ENCODE measurements at places on chromosomes 1 and 21.

DNA sequence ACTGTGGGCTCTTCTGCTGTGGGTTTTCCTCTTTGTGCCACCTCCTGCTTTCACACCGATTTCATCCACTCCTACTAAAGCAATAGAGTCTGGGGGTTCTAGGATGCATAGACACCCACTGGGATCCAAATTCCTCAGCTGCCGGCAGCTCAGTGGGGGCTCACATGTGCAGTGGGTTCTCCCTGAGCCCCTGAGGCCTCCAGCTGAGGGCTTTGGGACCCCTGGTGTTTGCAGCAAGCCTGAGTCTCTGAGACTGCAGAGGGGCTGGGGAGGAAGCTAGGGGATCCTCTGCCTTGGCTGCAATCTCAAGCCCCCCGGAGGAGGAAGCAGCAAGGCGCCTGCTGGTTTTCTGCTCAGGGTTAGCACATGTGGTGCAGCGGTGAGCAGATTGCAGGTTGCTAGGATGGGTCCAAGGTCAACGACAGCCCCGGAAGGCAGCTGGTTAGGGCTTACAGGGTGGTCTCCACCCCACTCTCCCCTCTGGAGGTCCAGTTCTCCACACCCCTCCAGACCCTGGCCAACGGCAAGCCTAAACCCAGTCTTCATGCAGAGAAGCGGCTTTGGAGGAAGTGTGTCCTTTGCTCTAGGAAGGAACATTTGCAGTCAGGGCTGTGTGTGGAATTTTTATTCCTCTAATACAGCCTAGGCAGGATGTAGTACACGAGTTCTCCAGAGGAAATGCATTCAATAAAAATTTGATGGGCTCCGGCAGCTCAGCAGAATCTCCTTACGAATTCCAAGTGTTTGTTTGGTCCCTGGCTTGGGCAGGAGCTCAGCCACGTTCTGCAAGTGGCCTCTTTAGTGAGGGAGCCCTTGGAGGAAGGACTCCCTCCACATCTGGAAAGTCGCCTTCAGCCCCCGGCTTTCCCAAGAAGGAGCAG, 269.1 kb upstream of the VAMP3 start:
- DNase-seq, result no peak

- no peak for DNase-seq
These were observed 104.9 kb upstream of the TNR start for GRCh38 chr1:175848329-175848728.

DNA sequence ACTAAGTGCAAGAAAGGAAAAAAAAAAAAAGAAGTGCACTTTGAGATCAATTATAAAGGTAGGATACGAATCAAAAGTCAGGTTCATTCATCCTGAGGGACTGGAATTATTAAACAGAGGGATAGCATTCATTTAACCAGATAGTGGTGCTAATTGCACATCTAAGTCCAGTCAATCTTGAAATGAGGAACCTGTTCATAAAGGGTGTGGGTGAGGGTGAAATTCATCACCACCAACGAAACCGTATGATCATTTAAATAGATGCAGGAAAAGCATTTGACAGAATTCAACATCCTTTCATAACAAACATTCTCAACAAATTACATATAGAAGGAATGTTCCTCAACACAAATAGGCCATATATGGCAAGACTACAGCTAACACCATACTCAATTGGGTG, 5.6 kb downstream of the CTSS start:
- DNase-seq, result no peak

GRCh38 chr1:156438278-156438987, 62.1 kb downstream of the MEF2D start:
- no peak for DNase-seq

- peak; percentile 6 for DNase-seq
These were observed 70.1 kb upstream of the CASZ1 start for GRCh38 chr1:10866321-10867093.

DNA sequence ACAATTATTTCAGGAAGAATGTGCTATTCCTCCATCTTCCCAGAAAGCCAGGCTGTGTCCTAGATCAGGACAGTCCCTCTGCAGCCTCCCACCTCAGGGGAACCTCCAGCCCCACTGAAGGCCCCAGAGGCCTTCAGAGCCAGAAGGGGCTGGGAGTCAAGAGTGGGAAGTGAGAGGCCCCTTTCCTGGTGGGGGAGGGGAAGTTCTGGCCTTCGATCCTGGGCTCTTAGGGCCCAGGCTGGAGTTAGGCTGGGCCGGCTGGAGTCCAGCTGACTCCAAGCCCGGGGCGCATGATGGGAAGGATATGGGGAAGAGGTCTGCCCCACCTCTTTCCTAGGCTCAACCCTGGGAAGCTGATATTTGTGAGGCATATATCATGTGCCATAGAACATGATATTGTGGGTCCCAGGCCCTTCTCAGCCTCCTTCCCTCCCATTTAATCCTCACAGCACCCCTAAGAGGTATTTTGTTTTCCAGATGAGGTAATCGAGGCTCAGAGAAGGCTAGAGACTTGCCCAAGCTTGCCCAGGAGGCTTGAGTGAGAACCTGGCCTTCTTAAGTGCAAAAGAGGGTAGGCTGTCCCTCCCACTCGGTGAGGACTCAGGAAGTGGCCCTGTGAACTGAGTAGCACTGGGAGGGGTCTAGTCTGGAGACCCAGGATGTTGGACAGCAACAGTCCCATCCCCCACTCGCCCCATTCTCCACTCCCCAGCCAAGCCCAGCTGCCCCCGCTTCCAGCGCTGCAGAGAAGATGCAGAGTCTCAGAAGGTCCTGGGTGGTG, 18.6 kb upstream of the HSPG2 start:
- no peak for DNase-seq

DNA sequence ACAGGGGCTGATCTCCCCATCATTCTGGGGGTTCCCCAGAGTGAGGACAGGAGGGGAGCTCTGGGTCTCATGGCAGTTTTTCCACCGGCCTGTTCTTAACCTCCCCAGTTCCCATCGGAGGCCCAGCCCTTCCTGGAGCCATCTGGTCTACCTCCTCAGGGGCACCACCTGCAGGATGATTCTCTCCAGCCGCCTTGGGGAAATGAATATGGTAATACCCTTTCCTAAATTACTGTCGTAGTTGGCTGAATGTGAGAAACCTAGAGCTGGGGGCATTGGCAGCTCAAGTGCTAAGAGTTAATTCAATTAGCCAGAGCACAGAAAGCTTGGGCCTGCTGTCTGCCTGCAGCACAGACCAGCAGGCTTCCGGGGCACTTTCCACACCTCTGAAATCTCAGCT, 64.9 kb downstream of the TAS1R2 start:
- DNase-seq, result no peak

DNA sequence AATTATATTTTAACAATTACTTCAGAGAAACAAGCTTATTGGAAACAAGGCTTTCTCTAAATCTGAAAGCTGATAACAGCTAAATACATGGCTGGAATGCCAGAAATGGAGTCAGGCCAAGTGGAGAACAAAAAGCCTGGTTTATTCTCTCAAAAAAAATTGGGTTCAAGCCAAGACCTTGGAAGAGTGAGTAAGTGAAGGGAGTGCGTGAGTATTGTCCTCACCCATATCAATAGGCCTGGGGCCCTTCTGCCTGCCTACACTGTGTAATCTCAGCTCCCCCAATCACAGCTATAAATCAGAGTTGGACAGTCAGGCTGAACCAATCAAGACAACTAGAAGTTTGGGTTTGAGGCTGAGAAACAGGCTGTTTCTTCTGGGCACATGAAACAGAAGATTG, 7.4 kb downstream of the KYAT3 start:
- no peak for DNase-seq

GRCh38 chr1:238399558-238399957, 508.8 kb upstream of the ZP4 start:
- no peak for DNase-seq

DNA sequence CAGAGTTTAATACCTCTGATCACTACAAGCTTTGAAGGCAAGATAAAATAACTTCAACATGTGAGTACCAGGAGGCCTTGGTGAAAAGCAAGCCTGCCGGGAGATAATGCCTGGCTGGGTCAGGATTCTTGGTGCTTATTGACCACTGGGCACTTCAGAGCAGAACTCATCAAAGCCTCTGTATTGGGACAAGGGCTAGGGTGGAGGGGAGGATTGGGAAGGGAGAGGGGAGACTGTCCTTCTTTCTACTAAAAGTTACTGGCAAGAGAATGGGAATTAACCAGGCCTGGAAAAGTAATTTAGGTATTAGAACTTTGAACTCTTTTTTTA, 35.2 kb downstream of the NEK2 start:
- DNase-seq, result no peak

Measured in activated CD4-positive, alpha-beta T cell treated with anti-CD3 and anti-CD28 coated beads, Interleukin-2, amount 50 U/mL, for 24 hours (primary cell).